Heart left ventricle (tissue), 16 donors: ENCODE measurements at places on chromosomes 11 and 22.

DNA sequence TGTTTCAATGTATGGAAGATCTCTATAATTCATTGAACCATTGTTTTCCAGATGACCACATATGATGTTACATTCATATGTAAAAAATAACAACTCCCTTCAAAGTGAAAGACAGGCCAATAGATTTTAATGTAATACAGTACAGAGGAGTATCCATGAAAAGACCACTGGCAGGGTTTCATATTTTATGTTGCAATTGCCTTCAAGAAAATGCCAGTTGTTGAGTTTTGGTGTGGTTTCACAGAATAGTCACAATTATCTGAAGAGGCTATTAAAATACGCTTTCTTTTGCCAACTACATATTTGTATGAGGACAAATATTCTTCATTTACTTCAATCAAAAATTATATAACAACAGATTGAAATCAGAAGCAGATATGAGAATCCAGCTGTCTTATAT is 14.3 kb downstream of the AMOTL1 start:
- no peak for DNase-seq

DNA sequence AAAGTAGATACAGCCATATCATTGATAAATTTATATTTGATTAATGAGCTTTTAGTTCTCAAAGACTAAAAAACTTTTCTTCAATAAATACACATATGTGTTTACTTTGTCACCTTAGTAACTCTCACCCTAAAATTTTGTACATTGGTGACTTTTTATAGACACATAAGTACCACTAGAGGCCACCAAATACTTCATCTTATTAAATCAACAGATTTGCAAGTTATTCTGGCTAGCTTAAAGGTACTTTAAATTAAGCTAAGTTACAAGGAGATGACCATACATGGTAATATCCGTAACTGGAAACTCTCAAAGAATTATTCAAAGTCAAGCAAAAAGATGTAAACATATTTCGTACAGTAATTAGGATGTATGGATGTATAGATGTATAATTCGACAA is 112.2 kb downstream of the SBF2 start:
- DNase-seq: no peak

GRCh38 chr11:65817312-65817834 is 16.4 kb upstream of the SNX32 start:
- DNase-seq: no peak

- no peak for DNase-seq
These were observed 23.4 kb upstream of the PACSIN2 start for GRCh38 chr22:43038325-43038724.

- DNase-seq: no peak
These were observed 54.8 kb downstream of the MUC6 start for GRCh38 chr11:981764-982163.

DNA sequence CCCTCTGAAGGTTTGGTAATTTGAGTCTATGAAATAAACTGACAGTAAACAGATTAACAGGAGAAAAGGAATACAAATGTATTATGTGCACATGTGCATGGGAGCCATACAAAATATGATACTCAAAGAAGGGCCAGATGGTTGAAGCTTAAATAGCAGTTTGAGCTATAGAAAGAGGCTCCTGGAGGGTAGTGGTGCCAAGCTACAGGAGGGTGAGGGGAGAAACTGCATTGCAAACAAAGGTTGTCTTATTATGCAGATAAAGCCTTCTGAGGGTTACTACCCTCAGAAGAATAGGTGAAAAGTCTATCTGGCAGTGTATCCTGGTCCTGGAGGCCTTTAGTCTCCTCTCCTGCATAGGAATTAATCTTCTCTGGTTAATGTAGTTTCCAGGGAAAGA is 267.3 kb upstream of the MPPED2 start:
- DNase-seq: no peak

DNA sequence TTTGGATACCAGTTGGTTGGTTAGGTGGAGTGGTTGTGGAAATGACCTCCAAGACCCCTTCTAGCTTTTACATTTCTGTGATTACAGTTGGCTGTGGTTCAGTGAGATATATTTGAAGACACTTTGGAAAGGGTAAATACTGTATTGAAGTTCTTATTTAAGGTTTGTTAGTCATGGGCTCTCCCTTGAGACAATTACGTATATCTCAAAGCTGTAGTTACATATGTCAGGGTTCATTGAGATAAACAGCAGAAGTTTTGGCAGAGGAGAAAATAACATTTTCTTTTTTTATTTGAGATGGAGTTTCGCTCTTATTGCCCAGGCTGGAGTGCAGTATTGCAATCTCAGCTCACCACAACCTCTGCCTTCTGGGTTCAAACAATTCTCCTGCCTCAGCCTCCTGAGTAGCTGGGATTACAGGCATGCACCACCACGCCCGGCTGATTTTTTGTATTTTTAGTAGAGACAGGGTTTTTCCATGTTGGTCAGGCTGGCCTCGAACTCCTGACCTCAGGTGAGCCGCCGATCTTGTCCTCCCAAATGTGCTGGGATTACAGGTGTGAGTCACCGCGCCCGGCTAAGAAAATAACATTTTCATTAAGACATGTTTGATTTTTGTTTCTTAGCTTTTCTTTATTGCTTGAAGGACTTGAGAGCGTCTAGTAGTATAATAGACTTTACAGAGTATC is 1.9 kb downstream of the RNF121 start:
- no peak for DNase-seq

DNA sequence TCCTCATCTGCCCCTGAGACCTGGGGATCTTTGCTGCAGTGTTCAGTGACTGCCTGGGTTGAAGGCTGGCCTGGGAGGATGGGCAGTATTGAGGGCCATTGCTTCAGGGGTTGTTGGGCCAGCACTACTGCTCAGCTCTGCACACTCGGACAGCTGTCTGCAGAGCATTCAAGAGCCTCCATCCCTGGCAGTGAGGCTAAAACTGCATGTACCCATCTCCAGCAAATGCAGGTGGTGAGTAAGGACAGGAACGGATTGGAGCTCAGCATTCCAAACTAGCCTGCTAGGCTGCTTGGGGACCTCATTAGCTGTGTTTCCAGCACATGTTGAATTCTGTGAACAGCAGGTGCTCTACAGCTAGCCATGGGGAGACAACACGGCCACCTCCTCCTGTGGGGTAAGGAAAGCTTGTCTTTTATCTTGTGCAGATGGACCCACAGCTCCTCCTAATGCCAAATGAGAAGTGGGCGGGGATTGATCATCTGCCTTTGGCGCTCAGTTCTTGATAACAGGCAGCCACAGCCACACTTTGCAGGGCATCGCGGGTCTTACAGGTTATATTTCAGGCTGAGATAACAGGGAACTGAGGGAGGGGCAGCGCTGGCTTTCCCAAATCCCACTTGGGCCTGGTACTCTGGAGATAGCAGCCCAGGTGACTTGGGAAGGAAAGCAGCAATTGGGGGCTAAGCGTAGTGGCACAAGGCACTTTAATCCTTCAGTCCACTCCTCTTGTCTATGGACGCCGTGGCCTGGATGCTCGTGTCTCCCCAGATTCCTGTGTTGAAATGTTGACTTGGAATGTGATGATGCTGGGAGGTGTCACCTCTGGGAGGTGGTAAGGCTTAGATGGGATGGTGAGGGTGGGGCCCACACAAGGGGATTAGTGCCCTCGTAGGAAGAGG is 254.5 kb upstream of the B3GAT1 start:
- DNase-seq: no peak

DNA sequence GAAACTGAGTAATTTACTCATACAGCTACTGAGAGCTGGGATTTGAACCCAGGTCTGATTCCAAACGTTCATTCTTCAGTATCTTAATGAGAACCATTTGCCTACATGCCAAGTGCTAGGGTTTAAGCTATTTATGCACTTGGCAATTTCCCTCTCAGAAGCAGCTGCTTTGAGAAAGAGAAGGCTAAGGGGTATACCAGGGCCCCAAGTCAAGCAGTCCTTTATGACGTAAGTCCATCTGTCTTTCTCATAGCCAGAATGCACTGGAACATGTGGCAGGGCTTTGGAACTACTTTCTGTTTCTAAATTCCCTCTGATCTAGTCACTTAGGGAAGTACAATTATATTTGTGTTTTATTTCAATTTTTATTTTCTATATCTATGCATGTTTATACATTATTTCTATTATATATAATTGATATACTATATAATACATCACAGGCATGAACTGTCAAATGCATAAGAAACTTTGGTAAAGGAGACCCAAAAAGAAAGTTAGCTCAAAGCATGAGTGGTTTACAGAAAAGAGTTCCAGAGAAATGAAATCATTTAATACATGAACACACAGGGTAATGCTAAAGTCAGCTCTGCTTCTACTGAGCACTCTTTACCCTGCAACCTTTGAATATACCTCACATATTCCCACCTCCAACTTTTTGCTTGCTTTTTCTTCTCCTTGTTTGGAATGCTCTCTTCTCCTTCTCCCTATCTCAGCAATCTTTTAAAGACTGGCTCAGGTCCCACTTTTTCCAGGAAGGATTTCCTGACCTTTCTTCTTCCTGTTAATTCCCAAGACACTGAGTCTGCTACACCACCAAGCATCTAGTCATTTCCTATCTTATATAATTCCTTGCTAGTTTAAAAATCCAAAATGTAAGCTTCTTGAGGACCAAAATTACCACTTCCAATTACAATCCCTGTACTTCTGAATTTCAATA is 80.5 kb upstream of the GDPD4 start:
- DNase-seq: no peak

DNA sequence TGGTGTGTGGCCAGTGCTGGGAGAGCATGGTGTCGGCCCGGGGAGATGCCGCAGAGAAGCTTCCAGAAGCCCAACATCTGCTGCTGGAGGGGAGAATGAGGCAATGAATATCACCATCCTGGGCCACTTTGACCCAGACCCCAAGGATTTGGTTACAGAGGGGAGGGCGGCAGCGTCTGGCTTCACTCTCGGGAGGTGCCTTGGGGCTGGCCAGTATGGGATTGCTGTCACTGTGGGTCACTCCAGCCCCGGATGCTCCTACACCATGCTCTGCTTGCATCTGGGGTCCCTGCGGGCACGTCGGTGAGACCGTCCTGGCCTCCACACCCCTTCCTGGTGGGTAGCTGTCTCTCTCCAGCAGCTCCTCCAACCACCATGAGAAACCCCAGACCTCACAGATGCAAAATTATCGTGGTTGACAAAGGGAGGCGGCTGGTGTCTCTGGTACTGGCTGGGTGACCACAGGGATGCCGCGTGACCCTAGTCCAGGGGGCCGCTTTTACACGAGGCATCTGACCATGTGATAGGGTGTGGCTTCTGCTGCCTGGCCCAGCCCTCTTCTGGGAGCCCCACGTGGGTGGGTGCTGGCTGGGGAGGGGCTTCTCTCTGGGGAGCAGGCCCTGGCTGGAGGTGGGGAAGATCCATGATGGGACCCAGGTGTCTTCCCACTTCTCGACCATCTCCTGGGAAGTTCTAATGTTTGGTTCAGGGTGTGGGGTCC is 5.7 kb downstream of the KCNQ1 start:
- DNase-seq: peak; percentile 46

DNA sequence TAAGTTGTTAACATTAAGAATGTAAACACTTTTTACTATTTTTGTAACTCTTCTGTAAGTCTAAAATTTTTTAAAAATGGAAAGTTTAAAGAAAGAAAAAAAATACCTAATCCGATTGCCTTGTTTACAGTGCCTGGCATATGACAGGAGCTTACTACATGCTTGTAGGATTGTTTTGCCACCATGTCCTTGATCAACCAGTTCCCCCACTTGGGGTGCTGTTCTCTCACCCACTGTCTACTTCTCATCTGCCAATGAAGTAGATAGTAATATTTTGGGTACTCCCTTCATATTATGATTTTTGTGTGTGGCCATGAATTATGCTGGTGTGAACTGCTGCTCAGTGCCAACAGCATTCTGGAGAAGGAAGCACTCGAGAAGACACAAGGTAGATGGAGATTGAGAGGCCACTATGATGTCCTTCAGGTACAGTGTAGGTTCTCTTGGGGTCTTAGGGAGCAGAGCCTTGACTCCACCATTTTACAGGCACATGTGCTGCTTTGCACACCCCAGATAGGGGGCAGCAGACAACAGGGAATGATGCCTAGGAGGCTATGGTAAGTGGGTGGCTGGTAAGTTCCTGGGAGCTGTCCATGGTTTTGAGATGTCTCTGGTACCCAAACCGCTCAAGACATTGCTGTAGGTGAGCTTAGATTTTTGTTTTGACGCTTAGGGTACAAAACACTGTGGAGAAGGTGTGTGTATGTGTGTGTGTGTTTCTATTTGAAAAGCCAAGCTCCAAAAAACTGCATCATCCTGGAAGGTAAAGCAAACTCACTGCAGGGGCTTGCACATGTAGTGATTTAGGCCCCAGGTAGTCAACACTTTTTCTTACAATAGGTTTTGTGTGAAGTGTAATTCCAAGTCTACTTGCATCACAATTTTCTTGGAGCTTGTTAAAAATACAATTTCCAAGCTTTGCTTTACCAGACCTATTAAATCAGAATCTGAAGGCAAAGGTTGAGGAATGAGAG is 494.5 kb upstream of the LARGE1 start:
- DNase-seq: peak; percentile 9

GRCh38 chr11:58493676-58494075 is 14.2 kb downstream of the OR5B21 start:
- no peak for DNase-seq

- DNase-seq: peak; percentile 42
These were observed 76.5 kb downstream of the C11orf91 start for GRCh38 chr11:33624083-33624482.

DNA sequence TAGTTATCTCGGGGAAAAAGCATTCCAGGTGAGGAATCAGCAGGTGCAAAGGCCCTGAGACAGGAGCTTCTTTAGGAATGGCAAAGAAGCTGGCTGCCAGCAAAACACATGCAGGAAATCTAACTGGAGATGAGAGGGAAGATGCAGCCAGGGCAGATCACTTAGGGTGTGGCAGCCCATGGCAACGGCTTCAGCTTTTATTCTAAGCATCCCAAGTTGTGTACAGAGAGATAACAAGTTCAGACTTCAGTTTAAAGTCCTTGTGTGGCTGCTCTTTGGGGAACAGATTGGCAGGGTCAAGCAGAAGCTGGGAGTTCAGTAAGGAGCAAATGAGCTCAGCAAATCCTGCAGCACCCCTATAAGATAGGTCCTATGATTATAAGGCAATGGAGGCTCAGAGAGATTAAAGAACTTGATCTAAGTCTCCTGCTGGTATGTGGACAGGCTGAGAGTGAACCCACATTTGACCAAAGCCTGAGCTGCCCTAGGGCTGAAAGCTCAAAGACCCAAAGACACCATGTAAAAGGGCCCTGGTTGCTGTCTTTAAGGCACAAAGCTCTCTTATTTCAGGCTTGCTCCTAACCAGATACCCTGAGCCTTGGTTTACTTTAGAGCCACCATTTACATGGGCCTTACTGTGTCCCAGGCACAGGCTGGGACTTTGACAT is 466.8 kb downstream of the SOX6 start:
- DNase-seq: no peak

DNA sequence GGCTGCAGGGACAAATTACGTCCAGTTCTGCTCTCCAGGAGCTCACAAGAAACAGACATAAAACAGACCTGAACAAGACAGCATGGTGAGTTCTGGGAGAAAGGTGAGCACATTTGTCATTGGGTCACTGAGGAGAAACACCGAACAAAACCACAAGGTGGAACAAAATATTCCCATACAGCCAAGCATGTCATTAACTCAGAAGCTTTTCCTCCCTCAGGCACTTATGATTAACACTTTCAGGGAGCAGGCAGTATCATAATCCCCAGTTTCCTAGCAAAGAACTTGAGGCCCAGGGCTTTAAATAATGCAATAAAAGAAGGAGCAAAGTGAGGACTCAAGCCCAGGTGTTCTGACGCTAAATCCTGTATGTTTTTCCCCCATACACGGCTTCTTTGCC is 43.0 kb downstream of the P4HA3 start:
- DNase-seq: no peak

GRCh38 chr11:10317776-10318526 is 13.1 kb downstream of the ADM start:
- no peak for DNase-seq
